ENCODE measurements at places on chromosomes 4 and X. TPM values are rescaled to one million over a fixed set of nuclear protein-coding genes. Genes with fewer than 3 reads are reported as not detected.

DNA sequence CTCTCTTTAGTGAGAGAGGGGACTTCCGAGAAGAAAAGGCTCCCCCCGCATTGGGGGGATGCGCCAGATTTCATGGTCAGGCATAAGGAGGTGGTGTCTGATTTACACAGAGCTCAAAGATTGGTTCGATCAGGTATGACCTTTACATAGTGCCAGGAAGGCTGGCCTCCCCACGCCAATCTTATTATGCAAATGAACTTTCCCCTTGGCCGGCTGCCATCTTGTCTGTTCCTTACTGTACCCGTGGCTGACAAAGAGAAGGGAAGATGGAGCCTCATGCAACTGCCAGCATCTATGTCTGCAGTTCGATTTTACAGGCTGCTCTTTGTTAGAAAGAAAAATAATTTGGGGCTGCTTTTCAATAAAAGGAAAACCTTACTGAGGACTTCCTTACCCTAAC, 197.2 kb downstream of the GPM6A start:
- no peaks in the 10 kb centered on the region for H3K4me1 ChIP-seq
- no peak overlapping the region for H3K4me3 ChIP-seq
- no peak overlapping the region for H3K27ac ChIP-seq
- no peak for DNase-seq
- H3K36me3 ChIP-seq: no peaks in the 10 kb centered on the region
- no peaks in the 10 kb centered on the region for H3K27me3 ChIP-seq

DNA sequence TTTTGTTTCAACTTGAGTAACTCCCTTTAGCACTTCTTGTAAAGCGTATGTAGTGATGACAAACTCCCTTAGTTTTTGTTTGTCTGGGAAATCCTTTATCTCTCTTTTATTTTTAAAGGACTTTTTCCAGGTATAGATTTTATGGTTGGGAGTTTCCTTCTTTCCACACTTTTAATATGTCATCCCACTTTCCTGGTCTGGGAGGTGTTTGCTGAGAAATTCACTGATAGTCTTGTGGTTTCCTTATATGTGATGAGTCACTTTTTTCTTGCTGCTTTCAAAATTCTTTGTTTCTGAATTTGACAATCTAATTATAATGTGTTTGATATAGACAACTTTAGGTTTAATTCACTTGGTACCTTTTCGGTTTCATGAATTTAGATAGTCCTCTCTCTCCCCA, 353.9 kb downstream of the GPAT3 start:
- no peaks in the 10 kb centered on the region for H3K36me3 ChIP-seq
- no peaks in the 10 kb centered on the region for H3K27me3 ChIP-seq
- H3K4me3 ChIP-seq: no peak overlapping the region
- H3K4me1 ChIP-seq: no peaks in the 10 kb centered on the region

DNA sequence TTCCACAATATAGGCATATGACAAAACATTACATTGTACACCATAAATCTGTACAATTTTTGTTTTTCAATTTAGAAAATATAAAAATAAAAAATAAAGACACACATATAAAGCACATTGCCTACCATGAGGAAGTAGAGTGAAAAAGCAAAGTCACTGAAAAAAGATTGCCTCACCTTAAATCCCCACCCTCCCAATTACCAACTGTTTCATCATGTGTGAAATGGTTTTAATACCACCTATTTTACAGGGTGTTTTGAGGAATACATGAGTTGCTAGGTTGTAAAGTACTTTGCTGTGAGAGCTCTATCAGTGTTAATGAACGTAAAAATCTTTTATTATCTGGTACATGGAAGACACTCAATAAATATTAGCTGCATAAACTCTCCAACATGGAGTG, 373.6 kb upstream of the NDST3 start:
- no peak for DNase-seq
- H3K4me1 ChIP-seq: no peaks in the 10 kb centered on the region
- no peaks in the 10 kb centered on the region for H3K36me3 ChIP-seq

- peaks cover 3% of the 10 kb centered on the region for H3K4me1 ChIP-seq
- H3K27ac ChIP-seq: no peak overlapping the region
- no peak for DNase-seq
- peaks cover 13% of the 10 kb centered on the region for H3K36me3 ChIP-seq
These were observed 12.1 kb downstream of the SNX25 start for GRCh38 chr4:185221491-185221890.

The RAB33B gene
- total RNA-seq: 9.8 TPM

The SLITRK2 gene
- not detected for total RNA-seq

The ZDHHC15 gene
- 0.11 TPM for total RNA-seq

The FAM184B gene
- total RNA-seq: not detected

- DNase-seq: no peak
- no peak overlapping the region for H3K27ac ChIP-seq
- peaks cover 1% of the 10 kb centered on the region for H3K4me1 ChIP-seq
- H3K4me3 ChIP-seq: no peak overlapping the region
These were observed 26.6 kb downstream of the ARL9 start for GRCh38 chr4:56532239-56532638.

The HPSE gene
- total RNA-seq: 16.5 TPM

DNA sequence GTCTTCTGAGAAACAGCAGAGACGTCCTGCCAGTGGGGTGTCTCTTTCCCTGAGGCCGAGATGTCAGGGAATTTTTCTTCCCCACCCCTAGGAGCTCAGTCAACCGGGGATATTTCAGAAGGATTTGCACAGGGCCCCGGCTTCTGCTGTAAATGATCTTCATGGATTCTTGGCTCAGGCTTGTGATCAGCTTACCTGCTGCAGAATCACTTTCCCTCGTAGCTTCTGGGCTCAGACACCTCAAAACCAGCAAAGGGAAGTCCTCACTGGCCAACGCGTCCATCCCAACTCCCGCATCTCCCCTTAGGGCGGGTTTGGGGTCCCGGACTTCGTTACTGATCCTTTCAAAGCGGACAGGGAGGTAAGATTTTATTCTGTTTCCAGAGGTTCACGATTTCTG, 212.7 kb downstream of the SHOX start:
- H3K27ac ChIP-seq: no peak overlapping the region
- H3K4me3 ChIP-seq: no peak overlapping the region
- no peaks in the 10 kb centered on the region for H3K27me3 ChIP-seq

- no peak overlapping the region for H3K27ac ChIP-seq
- H3K4me3 ChIP-seq: no peak overlapping the region
- no peak for DNase-seq
- no peaks in the 10 kb centered on the region for H3K4me1 ChIP-seq
These were observed 61.6 kb downstream of the HPGD start for GRCh38 chr4:174460684-174461083.

- H3K4me1 ChIP-seq: no peaks in the 10 kb centered on the region
- no peak overlapping the region for H3K4me3 ChIP-seq
- no peak for DNase-seq
- no peaks in the 10 kb centered on the region for H3K27me3 ChIP-seq
- no peak overlapping the region for H3K27ac ChIP-seq
- no peaks in the 10 kb centered on the region for H3K36me3 ChIP-seq
These were observed 645.5 kb upstream of the FAM241A start for GRCh38 chr4:111499706-111500105.

The SLC4A4 gene
- total RNA-seq: 3.1 TPM

DNA sequence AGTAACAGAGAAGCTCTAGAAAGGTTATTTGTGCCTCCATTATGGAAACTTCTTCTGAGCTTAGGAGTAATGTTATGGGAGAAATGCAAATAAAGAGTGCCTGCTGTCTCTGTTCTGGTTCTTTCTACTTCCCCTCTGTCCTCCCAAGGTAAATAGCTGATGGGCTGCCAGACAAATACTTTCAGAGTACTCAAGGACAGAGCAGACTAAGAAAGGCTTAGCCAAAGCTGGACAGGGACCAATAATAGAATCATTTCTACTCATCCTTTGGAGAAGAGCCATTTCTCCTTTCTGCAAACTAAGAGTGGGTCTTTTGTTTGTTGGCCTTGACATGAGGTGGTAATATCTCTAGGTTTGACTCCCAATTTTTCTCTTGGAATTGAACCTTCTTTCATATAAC, 136.1 kb downstream of the MID1IP1 start:
- DNase-seq: no peak
- no peak overlapping the region for H3K4me3 ChIP-seq
- H3K4me1 ChIP-seq: no peaks in the 10 kb centered on the region
- H3K27me3 ChIP-seq: no peaks in the 10 kb centered on the region
- H3K27ac ChIP-seq: no peak overlapping the region

DNA sequence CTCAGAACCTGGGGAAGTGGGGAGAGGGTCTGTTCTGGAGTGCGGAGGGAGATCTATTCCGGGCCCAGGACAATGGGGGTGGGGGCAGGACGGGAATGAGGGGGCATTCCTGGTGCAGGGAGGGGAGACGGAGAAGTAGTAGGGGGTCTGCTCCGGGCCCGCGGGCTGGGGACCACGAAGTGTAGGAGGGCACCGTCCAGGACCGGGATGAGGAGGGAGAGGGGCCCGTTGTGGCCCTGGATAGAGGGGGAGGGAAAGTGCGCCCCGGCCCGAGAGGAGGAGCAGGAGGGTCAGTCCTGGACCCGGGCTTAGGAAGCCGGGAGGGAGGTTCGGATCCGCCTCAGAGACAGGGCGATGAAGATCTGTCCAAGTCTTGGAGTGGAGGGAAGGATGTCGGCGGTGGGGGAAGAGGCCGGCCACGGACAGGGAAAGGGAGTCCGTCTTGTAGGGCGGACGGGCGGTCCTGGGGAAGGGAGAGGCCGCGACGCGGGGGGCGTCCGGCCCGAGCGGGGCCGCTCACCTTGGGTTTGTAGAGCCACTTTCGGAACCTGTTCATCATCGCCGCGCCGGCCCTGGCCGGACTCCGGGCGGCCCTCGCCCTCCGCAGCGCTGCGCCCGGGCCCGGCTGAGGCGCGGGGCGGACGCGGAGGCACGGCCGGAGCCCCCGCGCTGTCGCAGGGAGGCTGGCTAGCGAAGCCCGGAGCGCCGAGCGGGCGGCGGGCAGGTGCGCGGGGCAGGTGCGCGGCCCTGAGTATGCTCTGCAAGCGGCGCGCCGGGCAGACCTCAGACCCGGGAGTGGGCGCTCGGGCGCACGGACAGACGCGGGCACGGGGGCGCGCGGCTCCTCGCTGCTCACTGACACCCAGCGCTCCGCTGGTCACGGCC, at the start of gene ZFYVE28:
Gene ZFYVE28 (minus strand): TSS at position 881 of the 885 bp plus-strand sequence. CDS start 322 bp downstream, at position 559.
- no peaks in the 10 kb centered on the region for H3K36me3 ChIP-seq
- H3K4me3 ChIP-seq: peak within 1 kb of the TSS; percentile 83
- DNase-seq: no peak
- H3K27me3 ChIP-seq: peaks cover 71% of the 10 kb centered on the region
- H3K4me1 ChIP-seq: peaks cover 29% of the 10 kb centered on the region

DNA sequence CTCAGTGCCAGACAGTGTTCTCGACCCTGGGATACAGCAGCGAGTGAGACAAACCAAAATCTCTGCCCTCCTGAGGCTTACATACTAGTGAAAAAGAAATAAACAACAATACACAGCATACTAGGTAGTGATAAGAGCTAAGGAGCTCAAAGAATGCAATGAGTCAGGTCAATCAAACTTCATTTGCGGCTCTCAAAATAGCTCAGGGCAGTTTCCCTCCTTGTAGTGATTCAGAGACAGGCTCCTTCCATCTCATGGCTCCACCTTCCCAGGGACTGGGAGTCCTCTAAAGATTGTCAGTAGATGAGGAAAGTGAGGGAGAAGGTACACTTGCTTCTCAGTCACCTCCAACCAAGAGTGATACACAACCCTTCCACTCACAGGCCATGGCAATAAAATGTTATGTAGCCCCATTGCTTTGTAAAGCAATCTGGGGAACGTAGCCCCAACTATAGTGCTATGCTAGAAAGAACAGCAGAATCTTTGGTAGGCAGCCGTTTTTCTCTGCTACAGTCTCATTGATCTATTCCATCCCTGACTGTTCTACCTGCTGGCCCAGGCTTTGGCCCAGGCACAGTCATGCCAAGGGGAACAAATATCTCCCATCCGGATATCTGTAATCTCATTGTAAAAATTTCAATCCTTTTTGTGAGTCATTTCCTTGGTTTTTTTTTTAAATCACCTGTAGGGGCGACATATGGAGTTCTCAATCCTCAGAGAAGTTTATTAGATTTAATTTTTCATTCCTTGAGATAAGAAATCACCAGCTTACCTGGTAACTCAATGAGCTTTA, 183.1 kb upstream of the S100G start:
- no peak overlapping the region for H3K4me3 ChIP-seq
- H3K27ac ChIP-seq: no peak overlapping the region
- no peaks in the 10 kb centered on the region for H3K36me3 ChIP-seq

The GPC3 gene
- total RNA-seq: 0.72 TPM

DNA sequence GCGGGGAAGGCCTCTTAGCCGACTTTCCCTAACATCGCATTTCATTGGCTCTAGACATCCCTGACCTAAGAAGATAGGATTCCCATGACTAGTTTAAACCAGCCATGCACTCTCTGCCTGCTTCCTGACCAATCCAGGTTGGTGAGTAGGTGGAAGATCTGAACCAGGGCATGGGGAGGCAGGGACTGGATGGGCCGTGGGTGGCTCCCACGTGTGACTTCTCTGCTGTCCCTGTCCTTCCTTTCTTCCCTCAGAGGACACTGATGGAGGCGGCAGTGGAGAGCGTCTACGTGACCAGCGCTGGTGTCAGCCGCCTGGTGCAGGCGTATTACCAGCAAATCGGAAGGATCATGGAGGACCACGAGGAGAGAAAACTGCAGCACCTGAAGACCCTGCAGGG, 90.7 kb downstream of the EVC start:
- no peaks in the 10 kb centered on the region for H3K4me1 ChIP-seq
- no peaks in the 10 kb centered on the region for H3K36me3 ChIP-seq
- H3K4me3 ChIP-seq: no peak overlapping the region
- no peak for DNase-seq
- H3K27ac ChIP-seq: no peak overlapping the region

GRCh38 chr4:11549525-11549924, 120.8 kb upstream of the HS3ST1 start:
- no peaks in the 10 kb centered on the region for H3K36me3 ChIP-seq
- H3K4me1 ChIP-seq: no peaks in the 10 kb centered on the region
- H3K27ac ChIP-seq: no peak overlapping the region
- no peak overlapping the region for H3K4me3 ChIP-seq
- no peak for DNase-seq
- H3K27me3 ChIP-seq: peaks cover 2% of the 10 kb centered on the region

GRCh38 chr4:47075262-47075661, 43.9 kb downstream of the GABRB1 start:
- H3K27ac ChIP-seq: no peak overlapping the region
- no peak overlapping the region for H3K4me3 ChIP-seq
- DNase-seq: no peak

The SASH3 gene
- 239 TPM for total RNA-seq

DNA sequence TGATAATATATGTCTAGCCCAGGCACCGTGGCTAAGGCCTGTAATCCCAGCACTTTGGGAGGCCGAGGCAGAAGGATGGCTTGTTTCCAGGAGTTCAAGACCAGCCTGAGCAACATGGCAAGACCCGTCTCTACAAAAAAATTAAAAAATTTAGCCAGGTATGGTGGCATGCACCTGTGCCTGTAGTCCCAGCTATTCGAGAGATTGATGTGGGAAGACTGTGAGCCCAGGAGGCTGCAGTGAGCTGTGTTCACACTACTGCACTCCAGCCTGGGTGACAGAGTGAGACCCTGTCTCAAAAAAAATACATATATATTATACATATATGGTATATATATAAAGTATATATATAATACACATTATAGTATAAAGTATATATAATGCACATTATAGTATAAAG, 162.0 kb upstream of the MAB21L2 start:
- DNase-seq: no peak
- no peak overlapping the region for H3K4me3 ChIP-seq
- no peaks in the 10 kb centered on the region for H3K4me1 ChIP-seq
- no peak overlapping the region for H3K27ac ChIP-seq

The GAGE12D gene
- total RNA-seq: not detected

GRCh38 chr4:74724979-74725378, 69.3 kb downstream of the BTC start:
- H3K4me3 ChIP-seq: no peak overlapping the region
- no peaks in the 10 kb centered on the region for H3K36me3 ChIP-seq
- no peak overlapping the region for H3K27ac ChIP-seq
- peaks cover 4% of the 10 kb centered on the region for H3K27me3 ChIP-seq

The BEX3 gene
- 15.8 TPM for total RNA-seq

The NAA11 gene
- not detected for total RNA-seq

Data from activated naive CD8-positive, alpha-beta T cell treated with anti-CD3 and anti-CD28 coated beads, Interleukin-2, amount 10 ng/mL, durations not matched to agents 7 days and 5 days (primary cell).